ENCODE measurements at places on chromosomes 7 and 10. TPM values are rescaled to one million over a fixed set of nuclear protein-coding genes. Genes with fewer than 3 reads are reported as not detected.

DNA sequence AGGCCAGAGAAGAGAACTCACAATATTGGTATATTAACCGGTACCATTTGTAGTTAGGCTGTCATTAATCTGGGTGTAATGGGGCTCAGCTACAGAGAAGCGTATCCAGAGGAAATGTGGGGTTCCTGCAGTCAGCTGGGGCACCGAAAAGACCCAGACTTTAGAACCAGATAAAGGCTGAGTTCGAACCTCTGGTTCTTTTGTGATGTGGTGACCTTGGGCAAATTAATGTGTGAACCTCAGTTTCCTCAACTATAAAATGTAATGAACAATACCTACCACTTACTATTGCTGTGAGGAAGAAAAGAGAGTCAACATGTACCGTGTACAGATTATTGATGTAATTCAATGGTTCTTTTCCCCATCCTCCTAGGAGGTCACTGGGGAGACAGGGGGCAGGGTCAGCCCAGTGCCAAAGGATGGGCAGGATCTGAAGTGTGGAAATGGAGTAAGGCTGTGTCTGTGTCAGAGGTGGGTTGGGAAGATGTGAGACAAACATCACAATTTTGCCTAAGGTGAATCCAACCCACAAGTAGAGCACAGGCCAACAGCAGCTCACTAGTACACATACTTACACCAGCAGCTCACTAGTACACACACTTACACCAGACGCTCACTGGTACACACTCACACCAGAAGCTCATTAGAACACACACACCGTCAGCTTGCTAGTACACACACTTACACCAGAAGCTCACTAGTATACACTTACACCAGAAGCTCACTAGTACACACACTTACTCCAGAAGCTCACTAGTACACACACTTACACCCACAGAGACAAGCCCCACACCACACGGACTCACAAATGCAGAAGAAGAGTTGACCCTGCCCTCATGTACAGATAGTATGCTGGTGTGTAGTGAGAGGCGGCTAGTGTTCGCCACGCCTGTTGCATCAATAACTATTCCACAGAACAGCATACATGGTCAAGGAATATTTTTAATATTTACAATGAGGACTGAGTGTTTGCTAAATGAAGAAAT lies 28.0 kb downstream of the PRSS2 start:
- DNase-seq, result no peak

DNA sequence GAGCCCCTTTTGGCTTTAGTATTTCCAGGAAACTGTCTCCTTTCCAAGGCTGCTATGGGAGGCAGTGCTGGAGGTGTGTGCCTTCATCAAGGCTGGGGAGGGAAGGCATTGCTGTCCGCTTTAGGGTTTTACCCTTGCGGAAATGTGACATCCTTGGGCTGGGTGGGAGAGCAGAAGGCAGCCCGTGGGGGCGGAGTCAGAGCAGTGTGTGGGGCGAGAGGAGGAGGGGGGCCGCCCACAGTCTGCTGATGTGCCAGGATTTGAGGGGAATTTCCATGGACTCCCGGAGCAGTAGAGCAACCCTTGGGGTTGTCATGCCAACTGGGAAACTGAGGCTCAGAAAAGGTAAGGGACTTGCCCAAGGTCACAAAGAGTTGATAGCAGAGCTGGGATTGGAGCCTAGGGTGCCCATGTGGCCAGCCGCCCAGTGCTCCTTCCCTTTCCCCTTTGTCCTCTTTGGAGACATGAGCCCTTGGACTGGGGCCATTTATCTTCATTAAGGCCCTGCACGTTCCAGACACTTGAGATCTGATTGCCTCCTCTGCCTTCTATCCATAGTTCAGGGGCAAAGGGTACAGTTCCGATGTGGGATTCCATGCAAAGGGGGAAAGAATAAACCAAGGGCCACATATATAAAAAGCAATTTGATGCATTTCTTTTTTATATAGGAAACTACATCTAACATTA lies 22.2 kb downstream of the TSPAN15 start:
- no peak for DNase-seq

- no peak for DNase-seq
Measured at GRCh38 chr10:119516381-119517234, 25.9 kb downstream of the RGS10 start.

DNA sequence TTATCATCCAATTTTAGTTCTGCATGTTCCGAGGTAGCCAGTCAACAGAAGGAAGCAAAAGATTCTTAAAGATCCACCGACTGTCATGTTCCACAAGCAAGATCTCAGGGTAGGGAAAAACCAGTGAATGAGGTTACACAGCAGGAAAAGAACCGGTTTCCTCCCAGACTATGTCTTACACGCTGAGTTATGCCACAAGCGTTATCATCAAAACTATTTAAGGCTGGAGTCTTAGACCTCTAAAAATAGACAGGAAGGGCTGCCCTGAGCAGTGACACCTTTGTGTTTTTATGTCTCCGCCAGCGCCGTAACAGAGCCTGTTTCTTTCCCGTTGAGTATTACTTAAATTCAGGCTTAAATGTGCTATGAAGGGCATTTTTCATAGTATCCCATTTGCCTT lies 48.3 kb downstream of the PROSER2 start:
- DNase-seq, result peak; percentile 40

GRCh38 chr10:124104011-124104627 lies 10.7 kb upstream of the CHST15 start:
- no peak for DNase-seq

Gene CRHR2
- total RNA-seq, result 0.51 TPM

Gene LRRC18
- not detected for total RNA-seq

GRCh38 chr7:22482503-22482902 lies 17.5 kb downstream of the STEAP1B start:
- DNase-seq, result no peak

DNA sequence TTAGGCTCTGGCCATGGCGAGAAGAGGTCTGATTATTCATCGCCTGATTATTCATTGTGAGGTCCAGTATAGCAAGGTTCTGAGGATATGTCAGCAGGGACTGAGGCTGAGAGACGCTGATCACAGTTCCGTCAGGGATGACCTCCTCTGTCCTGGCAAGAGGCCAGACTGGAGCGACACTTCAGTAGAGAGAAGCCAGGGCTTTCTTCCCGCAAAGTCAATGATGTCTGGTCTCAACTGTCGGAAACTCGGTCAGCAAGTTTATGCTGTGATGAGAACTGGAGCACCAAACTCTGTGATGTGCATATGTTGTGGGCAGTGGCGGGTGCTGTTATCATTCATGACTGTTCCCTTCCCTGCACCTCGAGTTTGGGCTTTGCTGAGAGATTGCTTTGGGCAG lies 29.0 kb upstream of the GNA12 start:
- no peak for DNase-seq

GRCh38 chr7:39709029-39709428 lies 85.7 kb downstream of the RALA start:
- no peak for DNase-seq

DNA sequence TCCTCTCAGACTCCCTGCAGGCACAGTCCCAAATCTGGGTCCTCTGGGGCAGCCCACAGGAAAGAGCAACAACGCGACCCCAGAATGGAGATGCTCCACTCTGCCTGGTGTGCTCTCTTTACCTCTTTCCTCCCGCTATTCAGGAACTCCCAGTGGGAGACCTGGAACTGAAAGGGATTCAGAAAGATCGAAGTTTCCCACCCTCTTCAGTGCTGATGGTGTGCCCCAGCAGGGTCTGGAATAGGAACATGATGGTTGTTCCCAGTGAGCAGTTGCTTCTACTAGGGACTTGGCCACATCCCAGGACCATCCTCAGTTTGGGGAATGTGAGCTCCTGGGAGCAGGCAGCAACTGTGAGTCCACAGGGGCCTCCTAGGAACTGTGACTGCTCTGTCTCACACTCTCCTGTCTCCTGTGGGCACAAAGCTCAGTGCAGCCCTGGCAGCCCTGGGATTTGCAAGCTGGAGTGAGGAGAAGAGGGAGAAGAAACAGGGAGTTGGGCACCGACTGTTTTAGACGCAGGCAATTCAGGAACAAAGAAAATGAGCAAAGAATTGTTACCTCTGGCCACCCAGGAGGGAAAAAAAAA lies 17.9 kb downstream of the OR6V1 start:
- DNase-seq, result peak; percentile 10

Gene FIGNL1
- total RNA-seq, result 19.5 TPM

Gene MALRD1
- 6.4 TPM for total RNA-seq

All from tongue (tissue), 3 donors.